ENCODE measurements at places on chromosomes 2 and 18. TPM values are rescaled to one million over a fixed set of nuclear protein-coding genes. Genes with fewer than 3 reads are reported as not detected.

- H3K27ac ChIP-seq, result no peak overlapping the region
- H3K4me1 ChIP-seq, result no peaks in the 10 kb centered on the region
- no peak overlapping the region for H3K4me3 ChIP-seq
- no peaks in the 10 kb centered on the region for H3K36me3 ChIP-seq
- DNase-seq, result no peak
Observed at GRCh38 chr2:144357623-144358373, 162.1 kb downstream of the ZEB2 start.

DNA sequence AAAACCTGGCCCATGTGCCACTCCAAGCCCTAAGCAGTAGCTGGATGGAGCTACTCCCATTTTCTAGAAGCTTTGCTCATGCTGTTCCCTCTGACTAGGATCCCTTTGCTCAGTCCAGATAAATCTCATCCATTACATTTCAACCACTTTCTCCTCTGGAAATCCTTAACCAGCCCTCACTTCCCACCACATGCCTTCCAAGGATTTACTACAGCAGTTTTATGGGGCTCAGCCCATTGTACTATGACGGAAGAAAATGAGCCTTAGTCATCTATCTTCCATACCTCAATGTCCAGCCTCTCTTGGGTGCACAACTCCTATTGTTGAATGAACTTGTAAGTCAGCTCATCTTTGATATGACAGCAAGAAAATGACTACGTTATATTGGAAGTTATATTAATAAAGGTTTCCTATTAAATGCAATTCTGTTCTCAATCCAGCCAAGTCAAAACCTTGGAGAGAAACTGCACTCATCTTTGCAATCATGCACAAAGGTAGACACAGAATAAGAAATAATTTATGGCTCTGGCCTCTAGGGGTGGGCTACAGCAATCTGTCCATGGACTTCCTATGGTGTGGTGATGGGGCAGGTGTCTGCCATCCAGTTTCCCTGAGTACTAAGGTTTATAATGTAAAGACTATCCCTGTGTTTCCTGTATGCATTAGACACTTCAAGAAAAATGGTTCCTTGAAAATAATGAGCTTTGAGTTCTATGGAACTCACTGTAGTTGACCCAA is 3.4 kb downstream of the B4GALT6 start:
- no peak overlapping the region for H3K4me3 ChIP-seq
- DNase-seq, result no peak
- H3K27ac ChIP-seq, result no peak overlapping the region
- peaks cover 57% of the 10 kb centered on the region for H3K27me3 ChIP-seq

- H3K27me3 ChIP-seq, result no peaks in the 10 kb centered on the region
- no peak overlapping the region for H3K27ac ChIP-seq
- no peaks in the 10 kb centered on the region for H3K36me3 ChIP-seq
- DNase-seq, result no peak
- H3K4me1 ChIP-seq, result no peaks in the 10 kb centered on the region
- H3K4me3 ChIP-seq, result no peak overlapping the region
Observed at GRCh38 chr2:220212296-220213080, 585.1 kb downstream of the SLC4A3 start.

The DRC1 gene
- total RNA-seq, result not detected

DNA sequence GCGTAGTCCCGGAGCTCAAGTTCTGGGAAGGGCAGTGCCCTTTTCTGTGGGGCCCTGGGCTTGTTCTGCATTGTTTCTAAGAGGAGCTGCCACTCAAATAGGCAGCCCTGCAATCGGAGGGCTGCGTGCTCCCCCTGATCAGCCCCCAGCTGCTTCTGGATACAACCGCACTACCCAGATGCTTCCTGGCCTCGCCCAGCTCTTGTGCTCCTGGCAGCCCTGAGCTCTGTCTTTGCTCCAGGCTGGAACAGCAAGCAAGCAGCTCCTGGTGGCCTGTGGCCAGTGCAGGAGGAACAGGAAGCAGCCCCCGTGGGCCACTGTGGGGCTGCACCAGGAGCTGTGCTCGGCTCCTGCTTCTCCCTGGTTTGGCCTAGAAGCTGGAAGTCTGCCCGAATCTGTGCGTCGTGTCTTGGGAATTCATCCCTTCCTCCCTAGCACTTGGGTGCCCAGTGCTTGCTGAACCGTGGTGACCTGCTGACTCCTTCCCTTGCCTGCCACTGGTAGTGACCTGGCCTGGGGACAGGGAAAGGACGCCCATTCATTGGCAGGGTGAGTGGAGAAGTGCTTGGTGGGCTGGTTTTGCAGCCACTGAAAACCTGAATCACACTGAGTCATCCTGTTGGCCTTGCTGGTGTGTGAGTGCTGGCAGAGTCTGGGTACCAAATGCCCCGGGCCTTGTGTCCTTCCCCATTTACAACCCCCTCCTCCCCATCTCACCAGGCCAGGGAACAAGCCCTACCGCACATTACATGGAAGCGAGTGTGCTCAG is 27.3 kb upstream of the NTSR2 start:
- H3K4me3 ChIP-seq, result no peak overlapping the region
- no peaks in the 10 kb centered on the region for H3K27me3 ChIP-seq
- peaks cover 6% of the 10 kb centered on the region for H3K4me1 ChIP-seq
- H3K36me3 ChIP-seq, result no peaks in the 10 kb centered on the region

The PTPRN gene
- not detected for total RNA-seq

GRCh38 chr2:112242384-112242783 is 12.5 kb downstream of the ZC3H8 start:
- peaks cover 33% of the 10 kb centered on the region for H3K4me1 ChIP-seq
- peaks cover 51% of the 10 kb centered on the region for H3K36me3 ChIP-seq
- peak overlapping the region; percentile 28 for H3K27ac ChIP-seq
- peak overlapping the region; percentile 20 for H3K4me3 ChIP-seq
- H3K27me3 ChIP-seq, result no peaks in the 10 kb centered on the region

The ITPRID2 gene
- total RNA-seq, result 55.7 TPM

The ITGB1BP1 gene
- total RNA-seq, result 63.5 TPM

The C1D gene
- total RNA-seq, result 19.2 TPM

DNA sequence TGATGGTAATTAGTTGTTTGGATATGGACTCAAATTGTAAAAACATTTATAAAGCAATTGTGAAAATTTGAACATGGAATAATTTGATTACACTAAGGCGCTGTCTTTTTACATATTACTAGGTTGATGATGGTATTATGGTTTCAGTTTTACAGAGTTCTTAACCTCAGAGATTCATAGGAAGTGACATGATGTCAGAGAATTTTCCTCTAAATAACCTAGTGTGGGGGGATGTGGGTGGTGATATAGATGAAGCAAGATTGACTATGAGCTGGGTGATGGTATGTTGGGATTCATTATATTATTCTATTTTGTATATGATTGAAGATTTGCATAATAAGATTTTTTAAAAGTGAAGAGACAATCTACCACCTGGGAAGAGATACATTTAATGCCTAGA is 45.9 kb upstream of the ATP5MC3 start:
- no peaks in the 10 kb centered on the region for H3K4me1 ChIP-seq
- peaks cover 22% of the 10 kb centered on the region for H3K27me3 ChIP-seq
- DNase-seq, result no peak
- H3K36me3 ChIP-seq, result no peaks in the 10 kb centered on the region
- no peak overlapping the region for H3K27ac ChIP-seq
- no peak overlapping the region for H3K4me3 ChIP-seq

- H3K4me3 ChIP-seq, result no peak overlapping the region
- no peaks in the 10 kb centered on the region for H3K4me1 ChIP-seq
- no peak for DNase-seq
- H3K27ac ChIP-seq, result no peak overlapping the region
- H3K36me3 ChIP-seq, result no peaks in the 10 kb centered on the region
Observed at GRCh38 chr2:72096181-72096580, 51.5 kb downstream of the CYP26B1 start.

The ITGB6 gene
- not detected for total RNA-seq

GRCh38 chr18:46624127-46624526 is 32.9 kb downstream of the LOXHD1 start:
- peak; percentile 22 for DNase-seq
- H3K4me1 ChIP-seq, result peaks cover 49% of the 10 kb centered on the region
- peak overlapping the region; percentile 62 for H3K4me3 ChIP-seq
- H3K27me3 ChIP-seq, result no peaks in the 10 kb centered on the region
- H3K27ac ChIP-seq, result peak overlapping the region; percentile 76

The COL3A1 gene
- total RNA-seq, result not detected

GRCh38 chr2:151358166-151358970 is 976 bp downstream of the TNFAIP6 start:
- H3K4me3 ChIP-seq, result no peak overlapping the region
- H3K36me3 ChIP-seq, result no peaks in the 10 kb centered on the region
- peaks cover 5% of the 10 kb centered on the region for H3K27me3 ChIP-seq
- H3K27ac ChIP-seq, result no peak overlapping the region
- H3K4me1 ChIP-seq, result no peaks in the 10 kb centered on the region
- DNase-seq, result no peak
